ENCODE measurements at places on chromosomes 5 and 9.

DNA sequence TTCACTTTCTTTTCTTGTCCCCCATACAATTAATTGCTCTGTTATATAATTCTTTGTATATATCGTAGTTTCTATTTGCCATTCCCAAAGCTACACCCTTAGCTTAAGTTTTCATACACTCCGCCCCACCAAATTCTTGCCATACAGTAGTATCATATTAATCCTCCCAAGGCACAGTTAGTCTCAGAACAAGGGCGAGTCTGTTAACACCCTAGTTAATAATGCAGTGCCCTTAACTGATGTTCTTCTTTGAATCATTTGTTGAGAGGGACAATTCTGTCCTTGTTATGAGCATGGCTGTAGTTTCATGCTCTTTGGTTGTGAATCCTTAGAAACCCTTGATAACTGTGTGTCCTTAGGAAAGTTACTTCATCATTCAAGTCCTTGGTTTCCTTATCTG is 206.2 kb downstream of the CFAP90 start:
- DNase-seq, result no peak

DNA sequence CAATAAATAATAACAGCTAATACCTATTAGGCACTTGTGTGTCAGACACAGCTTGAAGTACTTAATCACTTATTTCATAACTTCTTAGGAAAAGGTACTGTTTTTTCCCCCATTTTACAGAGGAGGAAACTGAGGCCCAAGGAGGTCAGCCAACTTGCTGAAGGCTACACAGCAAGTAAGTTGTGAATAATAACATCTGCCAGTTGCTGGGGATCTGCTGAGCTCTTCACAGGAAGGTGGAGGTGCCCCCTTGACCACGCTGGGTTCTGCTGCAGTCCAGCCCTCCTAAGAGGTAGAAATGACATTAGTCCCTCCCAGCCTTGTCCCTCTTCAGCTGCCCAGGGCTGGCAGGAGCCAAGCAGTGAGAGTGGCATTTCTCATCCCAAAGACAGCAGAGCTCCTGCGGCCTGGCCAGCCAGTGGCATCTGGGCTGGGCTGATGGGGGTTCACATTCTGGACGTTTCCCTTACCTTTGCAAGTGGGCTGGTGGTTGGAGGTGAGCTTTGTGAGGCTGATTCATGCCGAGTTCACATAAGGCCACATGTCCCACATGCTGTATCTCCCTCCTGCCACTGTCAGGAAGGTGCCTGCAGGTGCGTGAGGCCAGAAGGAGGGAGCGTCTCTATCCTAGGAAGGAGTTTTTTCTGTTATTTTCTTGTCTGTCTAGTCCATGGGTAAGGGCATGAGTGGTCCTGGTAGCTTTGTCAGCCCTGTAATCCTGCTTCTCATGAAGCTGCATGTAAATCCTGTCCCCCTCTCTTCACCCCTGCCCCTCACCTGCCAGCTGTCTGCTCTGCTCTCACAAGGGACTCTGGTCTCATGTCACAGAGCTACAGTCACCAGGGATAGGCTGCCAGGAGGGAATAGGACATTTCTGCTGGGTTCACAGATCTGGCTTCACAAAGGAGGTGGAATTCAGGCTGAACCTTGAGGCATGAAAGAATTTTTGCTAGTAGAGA is 171.7 kb downstream of the MACROH2A1 start:
- DNase-seq, result no peak

GRCh38 chr9:137460363-137461315 is 1.5 kb upstream of the NSMF start:
- no peak for DNase-seq

DNA sequence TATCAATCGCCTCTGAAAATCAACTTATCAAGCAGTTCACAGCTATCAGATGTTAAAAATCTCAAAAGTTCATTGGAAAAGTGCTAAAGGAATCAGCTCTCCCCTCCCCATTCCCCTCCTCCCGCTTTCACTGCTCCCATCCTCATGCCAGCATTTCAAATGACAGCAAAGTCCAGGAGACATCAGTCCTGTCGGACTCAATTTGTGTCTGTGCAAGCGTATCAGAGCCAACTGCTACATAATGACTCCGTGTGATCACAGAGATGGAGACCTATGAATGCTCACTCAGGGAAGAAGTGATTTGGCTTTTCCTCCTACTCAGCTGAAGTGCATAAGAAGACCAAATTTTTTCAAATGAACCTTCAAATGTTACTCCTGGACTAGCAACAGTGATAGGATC is 937.2 kb upstream of the DMAC1 start:
- no peak for DNase-seq

DNA sequence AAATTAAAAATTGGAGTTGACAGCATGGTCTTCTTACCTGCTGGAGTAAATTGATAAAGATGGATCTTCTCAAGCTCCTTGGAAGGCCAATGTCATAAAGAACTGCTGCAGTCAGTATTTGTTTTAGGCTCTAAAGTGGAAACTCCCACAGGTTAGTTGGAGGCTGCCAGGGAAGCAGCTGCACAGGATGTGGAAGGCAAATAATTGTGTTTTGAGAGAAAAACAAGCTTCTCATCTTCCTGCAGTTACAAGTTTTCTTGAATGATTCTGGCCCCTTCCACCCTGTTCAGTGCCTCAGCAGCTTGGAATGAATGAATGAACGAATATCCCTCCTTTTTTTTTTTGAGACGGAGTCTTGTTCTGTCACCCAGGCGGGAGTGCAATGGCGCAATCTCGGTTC is 13.9 kb downstream of the MROH2B start:
- no peak for DNase-seq

- DNase-seq, result no peak
Measured at GRCh38 chr9:7169717-7170389, 412.1 kb downstream of the KDM4C start.

- DNase-seq, result no peak
Measured at GRCh38 chr9:1581926-1582325, 433.2 kb upstream of the SMARCA2 start.

GRCh38 chr5:151584057-151584937 is 6.8 kb downstream of the FAT2 start:
- no peak for DNase-seq

- no peak for DNase-seq
Measured at GRCh38 chr9:12318732-12319685, 374.2 kb upstream of the TYRP1 start.

DNA sequence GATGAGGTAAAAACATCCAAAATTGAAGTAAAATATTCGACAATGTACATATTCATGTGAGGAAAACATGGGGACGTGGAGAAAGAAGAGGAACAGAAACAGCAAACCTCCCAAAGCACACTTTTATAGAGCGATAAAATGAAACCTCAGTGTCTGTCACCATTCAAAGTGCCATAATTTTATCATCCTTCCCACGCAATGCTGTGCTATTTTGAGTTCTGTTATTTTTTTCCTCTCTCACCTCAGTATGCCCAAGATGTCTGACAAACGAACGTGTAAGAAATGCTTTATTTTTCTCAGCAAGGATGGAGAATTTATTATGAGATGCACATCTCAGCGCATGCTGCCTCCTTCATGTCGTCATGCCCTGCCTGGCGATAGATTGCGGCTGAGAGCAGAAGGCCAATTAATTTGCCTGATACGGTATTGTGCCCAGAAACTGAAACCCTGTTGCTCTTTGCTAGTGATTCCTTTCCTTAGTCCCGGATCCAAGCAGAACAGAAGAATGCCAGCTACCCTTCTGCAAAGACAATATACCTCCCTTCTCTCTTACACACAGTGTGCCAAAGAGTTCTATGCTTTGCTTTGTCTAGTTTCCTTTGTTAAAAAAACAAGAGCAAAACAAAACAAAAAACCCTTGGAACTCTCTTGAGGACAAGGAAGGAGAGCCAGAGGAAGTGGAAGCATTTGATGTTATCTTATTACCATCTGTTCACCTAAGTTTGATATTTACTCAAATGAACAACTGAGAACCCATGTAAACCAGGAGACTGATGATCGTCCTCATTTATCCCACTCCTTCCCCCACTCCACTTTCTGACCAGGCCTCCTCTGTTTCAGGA is 192.4 kb downstream of the SEMA6A start:
- DNase-seq, result no peak

DNA sequence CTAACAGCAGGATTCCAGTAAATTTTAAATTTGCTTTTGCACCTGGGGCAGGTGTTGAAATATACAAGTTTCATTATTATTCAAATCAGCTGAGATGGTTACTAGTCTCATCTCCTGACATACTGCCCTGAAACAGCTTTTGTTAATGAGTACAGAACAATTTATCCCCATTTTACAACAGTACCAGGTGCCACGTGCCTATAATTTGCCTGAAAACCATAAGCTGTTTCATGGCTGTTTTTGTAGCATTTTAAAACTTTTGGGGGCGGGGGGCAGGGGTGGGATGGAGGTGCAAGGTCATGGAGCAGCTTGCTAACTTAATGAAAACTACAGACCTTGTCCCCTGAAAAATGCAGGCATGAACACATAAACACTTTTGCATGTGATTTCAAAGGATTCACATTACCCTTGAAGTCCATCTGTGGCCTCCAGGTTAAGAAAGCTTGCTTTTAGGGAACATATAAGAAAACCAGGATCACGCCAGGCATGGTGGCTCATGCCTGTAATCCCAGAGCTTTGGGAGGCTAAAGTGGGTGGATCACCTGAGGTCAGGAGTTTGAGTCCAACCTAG is 42.1 kb downstream of the TIMD4 start:
- DNase-seq, result no peak

GRCh38 chr9:100160021-100160420 is 61.0 kb downstream of the INVS start:
- no peak for DNase-seq

- no peak for DNase-seq
Measured at GRCh38 chr9:135665795-135666189, 2.7 kb downstream of the LCN9 start.

GRCh38 chr9:127426756-127427155 is 2.6 kb downstream of the ZNF79 start:
- no peak for DNase-seq

DNA sequence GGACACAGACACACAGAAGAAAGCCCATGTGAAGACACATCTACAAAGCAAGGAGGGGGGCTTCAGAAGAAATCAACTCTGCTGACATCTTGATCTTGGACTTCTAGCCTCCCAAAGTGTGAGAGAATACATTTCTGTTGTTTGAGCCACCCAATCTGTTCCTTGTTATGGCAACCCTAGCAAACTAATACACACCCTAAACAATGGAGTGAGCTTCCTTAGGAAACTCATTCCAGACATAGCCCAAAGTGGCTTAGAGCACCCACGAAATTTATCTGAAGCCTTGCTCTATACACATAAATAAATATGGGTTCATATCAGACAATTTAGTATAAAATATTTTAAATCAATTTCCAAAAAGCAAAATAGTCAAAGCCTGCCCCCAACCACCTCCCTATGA is 7.6 kb upstream of the TBC1D2 start:
- DNase-seq, result no peak

DNA sequence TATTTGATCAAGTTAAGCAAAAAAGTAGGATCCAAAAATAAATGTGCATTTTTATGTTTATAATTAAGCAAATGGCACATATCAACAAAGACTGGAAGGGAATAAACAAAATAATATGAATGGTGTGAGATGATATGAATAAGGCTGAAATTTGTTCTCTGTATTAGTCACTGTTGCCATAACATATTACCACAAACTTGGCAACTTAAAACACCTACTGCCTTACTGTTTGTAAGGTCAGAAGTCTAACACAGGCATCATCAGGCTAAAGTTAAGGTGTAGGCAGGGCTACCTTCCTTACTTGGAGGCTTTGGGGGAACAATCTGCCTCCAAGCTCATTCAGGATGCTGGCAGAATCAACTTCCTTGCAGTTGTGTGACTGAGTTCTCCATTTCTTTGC is 19.3 kb downstream of the PGGT1B start:
- no peak for DNase-seq

- DNase-seq, result no peak
Measured at GRCh38 chr9:114431003-114431402, 43.2 kb upstream of the AKNA start.

- no peak for DNase-seq
Measured at GRCh38 chr5:140262839-140263238, 40.1 kb downstream of the PFDN1 start.

- no peak for DNase-seq
Measured at GRCh38 chr5:73624888-73625287, 1.1 kb upstream of the ARHGEF28 start.

- DNase-seq, result no peak
Measured at GRCh38 chr5:75156585-75156984, 80.1 kb downstream of the ANKRD31 start.

GRCh38 chr5:116652196-116652729 is 77.6 kb upstream of the SEMA6A start:
- peak; percentile 93 for DNase-seq

DNA sequence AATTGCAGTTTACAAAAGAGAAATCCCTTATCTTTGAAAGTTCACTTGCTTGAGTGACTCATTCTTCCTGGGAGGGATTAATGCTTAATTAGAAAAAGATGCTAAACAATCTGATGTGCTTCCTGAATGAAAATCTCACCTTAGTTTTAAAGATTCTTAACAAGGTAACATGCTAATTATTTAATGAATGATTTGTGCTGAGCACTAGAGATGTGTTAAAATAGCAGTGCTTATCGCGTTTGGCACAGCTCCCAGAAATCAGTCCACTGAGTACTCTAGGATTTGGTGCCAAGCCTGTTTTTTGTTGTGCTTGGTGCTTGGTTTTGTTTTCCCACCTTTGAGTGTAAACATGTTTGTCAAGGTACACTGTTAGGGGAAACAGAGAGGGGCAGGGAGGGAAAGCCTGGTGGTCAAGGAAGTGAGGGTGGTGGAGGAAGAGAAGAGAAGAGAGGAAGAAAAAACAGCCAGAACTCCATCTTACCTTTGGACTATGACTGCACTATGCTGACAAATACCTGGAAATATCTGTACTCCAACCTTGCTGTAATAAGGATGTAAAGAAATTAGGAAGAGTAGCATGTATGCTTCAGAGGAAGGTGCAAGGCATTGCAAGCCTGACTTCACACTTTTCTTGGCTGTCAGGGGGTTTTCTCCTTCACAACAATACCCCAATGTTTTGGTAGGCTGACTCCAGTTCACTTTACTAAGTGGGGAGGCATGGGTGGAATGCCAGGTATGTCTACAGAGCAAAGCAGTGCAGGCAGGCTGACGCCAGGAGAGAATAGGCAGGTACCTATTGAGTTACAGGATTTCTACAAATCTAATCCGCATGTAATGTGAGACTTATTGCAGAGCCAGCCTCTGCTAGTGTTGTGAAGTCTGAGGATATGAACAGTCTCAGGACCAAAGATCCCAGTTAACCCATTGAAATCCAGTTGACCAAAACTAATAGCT is 157.2 kb upstream of the ISL1 start:
- no peak for DNase-seq

DNA sequence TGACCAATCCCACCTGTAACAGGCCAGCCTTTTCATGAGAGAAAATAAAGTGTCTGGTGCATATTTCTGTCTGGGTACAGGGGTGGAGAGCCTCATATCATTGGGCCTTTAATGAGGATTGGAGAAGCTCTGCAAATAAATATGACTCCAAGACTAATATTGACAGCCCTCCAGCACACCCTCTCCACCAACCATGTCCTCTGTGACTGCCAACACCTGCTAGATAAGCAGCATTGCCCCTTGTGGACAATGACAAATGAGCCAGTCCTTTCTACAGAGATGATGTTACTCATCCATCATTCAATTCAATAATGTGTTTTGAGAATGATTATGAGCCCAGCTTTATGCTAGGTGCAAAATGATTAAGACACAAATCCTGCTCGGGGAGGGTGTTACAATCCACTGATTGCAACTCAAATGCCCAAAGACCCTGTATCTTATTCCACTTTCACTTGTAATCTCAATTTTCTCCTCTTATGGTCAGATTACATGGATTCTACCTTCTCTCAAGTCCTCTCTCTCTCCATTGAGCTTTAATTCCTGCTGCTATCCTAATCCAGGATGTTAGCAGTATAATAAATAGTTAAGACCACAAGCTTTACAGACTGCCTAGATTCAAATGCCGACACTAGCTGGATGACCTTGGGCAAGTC is 2.1 kb upstream of the GFRA3 start:
- no peak for DNase-seq

- DNase-seq, result peak; percentile 5
Measured at GRCh38 chr9:4987961-4988421, 2.9 kb downstream of the JAK2 start.

All from hippocampal formation (tissue), 2 donors.